ENCODE measurements at places on chromosomes 5 and 9.

GRCh38 chr5:179408611-179409010 lies 63.4 kb upstream of the ADAMTS2 start:
- DNase-seq: no peak

- no peak for DNase-seq
Observed at GRCh38 chr9:134335486-134336220, 9.4 kb downstream of the RXRA start.

GRCh38 chr5:76022611-76023010 lies 60.6 kb upstream of the SV2C start:
- no peak for DNase-seq

DNA sequence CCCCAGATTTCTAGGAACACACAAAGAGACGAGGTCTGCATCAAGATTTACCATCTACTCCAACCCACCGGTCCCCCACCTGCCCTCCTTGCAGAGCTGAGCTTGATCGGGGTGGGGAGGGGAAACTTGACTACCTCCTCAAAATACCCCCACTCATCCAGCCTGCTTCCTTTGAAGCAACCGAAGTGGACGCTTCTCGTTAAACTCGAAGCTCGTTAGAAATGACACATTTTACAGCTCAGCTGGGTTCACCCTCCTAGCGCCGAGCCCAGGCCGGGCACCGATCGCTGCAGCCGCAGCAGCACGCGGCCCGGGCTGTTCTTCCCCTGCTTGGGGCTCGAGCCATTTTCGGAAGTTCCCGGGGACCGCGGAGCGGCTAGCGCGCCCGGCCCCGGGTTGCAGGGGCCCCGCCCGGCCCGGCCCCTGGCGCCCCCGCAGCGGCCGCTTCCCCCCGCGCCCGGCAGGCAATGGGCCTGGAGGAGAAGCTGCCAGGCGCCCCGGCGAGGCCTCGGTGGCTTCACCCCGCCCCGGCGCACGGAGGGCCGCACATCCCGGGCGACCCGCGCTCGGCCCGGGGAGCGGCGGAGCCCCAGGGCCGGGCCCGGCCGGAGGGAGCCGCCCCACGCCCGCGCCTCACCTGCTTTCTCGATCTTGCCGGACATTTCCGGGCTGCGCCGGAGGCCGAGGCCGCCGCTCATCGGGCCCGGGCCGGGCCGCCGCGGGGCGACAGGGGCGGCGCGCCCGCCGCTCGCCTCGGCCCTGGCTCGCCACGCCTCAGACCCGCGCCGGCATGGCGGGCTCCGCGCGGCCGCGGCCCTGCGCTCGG lies 530 bp downstream of the RAPGEF1 start:
- peak; percentile 34 for DNase-seq

- DNase-seq: peak; percentile 97
Observed at GRCh38 chr5:149561848-149562247, 10.6 kb upstream of the CSNK1A1 start.

GRCh38 chr5:87354496-87354895 lies 58.2 kb downstream of the CCNH start:
- no peak for DNase-seq

DNA sequence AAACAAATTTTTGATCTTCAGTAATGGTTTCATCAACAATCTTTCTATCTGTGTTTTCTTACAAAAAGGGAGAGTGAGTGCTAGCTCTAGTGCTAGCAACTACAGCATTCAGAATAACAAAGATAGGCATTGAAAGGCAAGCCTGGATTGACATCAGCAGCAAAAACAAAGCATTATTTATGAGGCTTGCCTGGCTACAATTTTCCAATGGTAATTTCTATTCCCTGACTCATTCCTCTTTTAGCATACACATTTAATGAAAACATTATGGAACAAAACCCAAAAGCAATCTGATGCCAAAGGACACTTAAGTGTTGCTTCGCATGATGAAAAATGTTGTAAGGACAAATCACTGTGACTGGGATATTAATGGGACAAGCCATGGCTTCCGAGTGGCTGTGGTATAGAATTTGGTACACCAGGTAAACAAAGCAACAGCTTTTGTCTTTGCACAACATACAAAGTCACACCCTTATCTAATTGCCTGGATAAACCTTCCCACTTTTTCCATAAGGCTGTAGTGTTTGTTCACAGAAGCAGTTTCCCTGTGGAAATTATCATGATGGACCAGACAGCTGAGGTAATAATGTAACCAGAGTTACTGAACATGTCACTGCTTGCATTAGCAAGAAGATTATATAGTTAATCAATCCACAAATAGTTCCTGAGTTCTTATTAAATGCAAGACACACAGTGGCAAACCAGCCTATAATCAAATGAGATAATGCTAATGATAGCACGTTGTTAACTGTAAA lies 179.8 kb upstream of the EDIL3 start:
- DNase-seq: peak; percentile 91

DNA sequence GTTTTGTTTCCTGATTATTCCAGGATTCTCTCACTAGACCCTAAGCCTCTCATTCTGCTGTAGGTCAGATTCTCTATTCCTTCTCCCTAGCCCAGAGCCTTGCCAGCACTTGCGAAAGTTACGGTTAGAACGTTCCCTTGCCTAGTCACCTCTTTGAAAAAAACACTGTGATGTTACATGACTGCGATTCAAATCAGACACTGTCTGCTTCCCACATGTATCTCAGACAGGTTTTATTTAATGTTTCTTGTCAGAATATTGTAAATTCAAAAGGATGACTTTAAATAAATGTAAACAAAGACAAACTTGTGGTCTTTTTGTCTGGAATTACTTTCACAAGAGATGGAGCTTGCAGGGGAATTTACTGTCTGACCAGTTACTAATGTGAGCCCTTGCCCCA lies 116.5 kb upstream of the OTULINL start:
- peak; percentile 66 for DNase-seq

DNA sequence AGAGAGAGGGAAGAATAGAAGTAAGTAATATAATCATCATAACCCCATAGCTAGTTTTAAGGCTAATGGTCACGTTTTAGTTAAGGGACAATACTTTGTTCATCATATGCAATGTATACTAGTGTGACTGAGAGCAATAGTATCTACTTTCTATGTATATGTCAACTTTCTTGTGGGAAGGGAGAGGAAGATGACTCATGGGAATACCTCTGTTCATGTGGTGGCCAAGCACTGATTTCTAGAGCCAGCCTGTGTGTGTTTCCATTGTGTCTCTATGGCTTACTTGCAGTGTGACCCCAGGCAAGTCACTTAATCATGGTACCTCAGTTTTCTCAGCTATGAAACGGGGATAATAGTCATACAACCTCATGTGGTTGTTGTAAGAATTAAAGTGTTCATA lies 639.6 kb downstream of the CETN3 start:
- peak; percentile 80 for DNase-seq

- no peak for DNase-seq
Observed at GRCh38 chr5:154494036-154494435, 16.0 kb upstream of the HAND1 start.

DNA sequence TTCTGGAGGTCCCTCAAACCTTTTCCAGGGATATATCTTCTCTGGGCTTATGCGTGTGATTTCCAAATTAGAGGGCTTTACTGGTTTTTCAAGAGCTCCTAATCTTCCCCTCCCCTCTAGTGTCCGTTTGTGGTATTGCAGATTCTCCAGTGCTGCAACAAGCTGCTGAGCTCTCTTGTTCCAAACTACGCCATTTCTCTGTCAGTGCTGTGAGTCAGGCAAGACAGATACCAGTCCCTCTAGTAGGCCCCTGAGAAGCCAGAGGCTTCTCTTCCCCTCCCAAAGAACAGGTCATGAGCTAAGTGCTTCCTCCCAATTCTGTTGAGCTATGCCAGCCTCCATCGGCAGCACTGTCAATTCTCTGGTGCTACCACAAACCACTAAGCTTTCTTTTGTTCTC lies 149.5 kb downstream of the FANCC start:
- DNase-seq: peak; percentile 89

DNA sequence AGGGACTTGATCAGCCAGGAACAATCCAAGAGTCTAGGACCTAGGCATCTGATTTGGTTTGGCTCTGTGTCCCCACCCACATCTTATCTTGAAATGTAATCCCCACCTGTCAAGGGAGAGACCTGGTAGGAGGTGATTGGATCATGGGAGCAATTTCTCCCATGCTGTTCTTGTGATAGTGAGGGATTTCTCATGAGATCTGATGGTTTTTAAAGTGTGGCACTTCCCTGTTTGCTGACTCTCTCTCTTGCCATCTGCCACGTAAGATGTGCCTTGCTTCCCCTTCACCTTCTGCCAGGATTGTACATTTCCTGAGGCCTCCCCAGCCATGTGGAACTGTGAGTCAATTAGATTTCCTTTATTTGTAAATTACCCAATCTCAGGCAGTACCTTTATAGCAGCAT lies 201.7 kb upstream of the ACTBL2 start:
- DNase-seq: no peak

- peak; percentile 96 for DNase-seq
Observed at GRCh38 chr5:168651648-168652047, 72.5 kb upstream of the PANK3 start.

DNA sequence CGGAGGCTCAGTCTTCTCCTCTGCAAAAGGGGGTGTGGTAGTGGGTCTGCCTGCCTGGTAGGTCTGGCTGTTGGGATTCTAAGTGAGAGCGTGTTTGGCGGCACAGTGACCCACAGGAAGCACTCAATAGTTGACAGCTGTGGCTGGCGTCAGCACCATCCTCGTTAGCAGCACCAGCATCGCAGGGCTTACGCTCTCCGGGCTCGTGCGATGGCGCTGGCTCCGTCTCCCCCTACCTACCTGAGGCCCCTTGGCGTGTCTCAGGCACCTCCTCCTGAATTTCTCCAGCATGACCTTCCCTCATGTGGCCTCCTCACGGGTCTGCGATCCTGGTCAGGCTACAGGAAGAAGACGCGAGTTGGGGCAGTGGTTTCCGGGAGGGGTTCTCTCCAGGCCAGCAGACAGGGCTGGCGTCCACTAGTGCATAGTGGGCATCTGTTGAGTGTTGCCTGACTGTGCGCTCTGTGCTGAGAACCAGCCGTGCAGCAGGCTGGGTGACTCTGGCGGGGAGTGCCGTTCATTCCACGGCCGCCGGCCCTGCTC lies 66.9 kb downstream of the HMCN2 start:
- DNase-seq: no peak

GRCh38 chr5:79806741-79807140 lies 117.1 kb downstream of the CMYA5 start:
- DNase-seq: peak; percentile 29

DNA sequence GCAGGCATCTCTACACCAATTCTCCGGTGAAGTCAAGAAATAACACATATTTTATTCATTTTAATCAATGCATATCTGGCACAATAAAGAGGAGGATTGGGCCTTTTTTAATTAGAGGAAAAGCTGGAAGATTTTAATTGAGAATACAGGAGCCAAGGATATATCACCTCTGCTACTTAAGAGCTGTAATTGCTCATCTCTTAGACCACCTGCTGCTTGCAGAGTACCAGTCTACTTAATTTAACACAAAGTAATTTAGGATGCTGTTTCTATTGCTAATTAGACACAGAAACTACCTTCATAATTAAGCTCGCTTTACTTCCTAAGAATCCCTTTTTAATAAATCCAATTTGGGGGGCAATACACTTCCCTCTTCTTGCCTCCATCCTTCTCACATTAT lies 326.9 kb downstream of the TENT4A start:
- no peak for DNase-seq

DNA sequence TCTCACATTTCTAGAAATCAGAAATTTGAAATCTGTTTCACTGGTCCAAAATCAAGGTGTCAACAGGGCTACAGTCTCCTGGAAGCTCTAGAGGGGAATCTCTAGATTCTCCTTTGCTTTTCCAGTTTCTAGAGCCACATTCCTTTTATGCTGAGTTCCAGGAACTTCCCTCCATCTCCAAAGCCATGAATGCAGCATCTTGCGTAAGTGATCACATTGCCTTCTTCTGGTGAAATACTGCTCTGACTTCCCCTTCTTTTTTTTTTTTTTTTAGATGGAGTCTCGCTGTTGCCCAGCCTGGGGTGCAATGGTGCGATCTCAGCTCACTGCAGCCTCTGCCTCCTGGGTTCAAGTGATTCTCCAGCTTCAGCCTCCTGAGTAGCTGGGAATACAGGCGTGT lies 23.8 kb downstream of the GDA start:
- DNase-seq: no peak

- no peak for DNase-seq
Observed at GRCh38 chr5:30414078-30414477, 779.4 kb upstream of the CDH6 start.

- DNase-seq: no peak
Observed at GRCh38 chr5:165196961-165197360, 1691.5 kb downstream of the MAT2B start.

- no peak for DNase-seq
Observed at GRCh38 chr9:123344192-123344949, 11.6 kb upstream of the CRB2 start.

DNA sequence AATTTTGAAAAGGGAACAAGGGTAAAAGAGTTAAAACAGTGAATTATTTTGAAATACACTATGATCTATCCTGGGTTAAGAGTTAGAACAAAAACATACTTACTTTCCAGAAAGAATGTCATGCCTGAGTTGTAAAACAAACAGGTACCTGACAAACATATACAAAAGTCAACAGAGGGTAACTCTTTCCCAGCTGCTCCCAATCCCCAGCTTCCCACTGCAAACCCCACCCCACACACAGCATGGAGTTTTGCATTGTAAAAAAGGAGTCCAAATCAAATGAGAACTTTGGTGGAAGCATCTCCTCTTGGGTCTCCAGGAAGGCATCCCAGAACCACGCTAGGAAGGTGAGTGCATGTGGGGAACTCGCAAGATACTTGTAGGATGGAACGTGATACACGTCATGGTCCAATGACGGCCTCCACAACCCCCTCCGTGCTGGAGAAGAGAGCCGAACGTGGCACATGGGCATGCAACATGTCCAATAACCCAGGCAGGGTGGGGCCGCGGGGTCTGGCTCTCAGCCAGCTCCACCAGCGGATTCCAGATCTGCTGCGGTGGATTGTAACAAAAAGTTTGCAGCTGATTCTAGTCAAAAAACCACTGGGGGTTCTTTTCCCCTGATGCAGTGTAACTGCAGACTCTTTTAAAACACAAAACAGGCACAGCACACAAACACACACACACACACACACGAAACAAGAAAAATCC lies 55.8 kb downstream of the EPB41L4B start:
- DNase-seq: no peak

DNA sequence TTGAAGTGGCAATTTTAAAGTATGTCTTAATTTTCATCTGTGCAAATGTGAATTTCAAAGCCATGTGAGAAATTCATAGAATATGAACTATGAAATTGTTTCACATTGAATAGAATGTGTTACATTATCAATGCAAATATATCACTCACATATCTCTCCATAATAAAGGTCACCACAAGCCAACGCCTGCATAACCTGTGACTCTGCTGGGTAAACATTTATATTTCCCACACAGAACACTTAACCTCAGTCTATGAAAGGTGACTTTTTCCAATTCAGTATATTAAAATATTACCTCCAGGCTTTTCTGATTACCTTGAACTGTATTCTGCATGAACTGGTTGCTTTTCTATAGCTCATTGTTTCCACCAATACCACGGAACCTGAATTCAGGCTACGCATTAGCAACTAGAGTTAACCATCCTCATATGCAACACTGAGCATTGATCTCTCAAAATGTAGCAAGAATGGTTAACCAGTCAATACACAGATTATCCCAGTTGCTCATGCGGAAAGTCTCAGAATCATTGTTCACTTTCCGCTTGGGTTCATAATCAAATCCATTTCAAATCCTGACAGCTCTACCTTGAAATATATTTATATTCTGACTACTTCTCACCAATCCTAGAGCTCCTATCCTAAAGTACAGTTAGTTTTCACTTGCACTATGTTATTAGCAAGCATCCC lies 126.6 kb upstream of the TYRP1 start:
- DNase-seq: no peak

GRCh38 chr5:68279984-68280383 lies 64.4 kb downstream of the PIK3R1 start:
- no peak for DNase-seq

GRCh38 chr5:124751031-124751430 lies 4.6 kb upstream of the ZNF608 start:
- no peak for DNase-seq

- DNase-seq: peak; percentile 4
Observed at GRCh38 chr5:170960567-170960966, 98.7 kb downstream of the RANBP17 start.
